NCI-H1092 (cell line): ENCODE measurements at places on chromosomes 3 and 15.

DNA sequence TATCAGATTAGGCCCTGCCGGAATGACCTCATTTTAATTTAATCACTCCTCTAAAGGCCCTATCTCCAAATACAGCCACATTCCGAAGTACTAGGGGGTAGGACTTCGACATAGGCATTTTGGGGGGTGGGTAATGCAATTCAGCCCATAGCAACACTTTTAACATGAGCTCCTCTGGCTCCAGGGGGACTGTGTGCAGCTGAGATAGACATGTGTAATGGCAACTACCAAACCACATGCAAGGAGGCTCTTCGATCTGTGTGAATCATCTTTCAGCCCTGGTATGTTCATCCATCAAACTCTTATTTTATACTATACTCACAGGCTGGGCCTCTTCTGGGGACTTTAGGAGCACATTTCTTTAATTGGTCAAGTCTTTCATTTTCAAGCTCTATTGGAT lies 57.4 kb upstream of the PPARG start:
- DNase-seq: no peak

GRCh38 chr3:149233323-149233722 lies 11.7 kb upstream of the CP start:
- DNase-seq: no peak

DNA sequence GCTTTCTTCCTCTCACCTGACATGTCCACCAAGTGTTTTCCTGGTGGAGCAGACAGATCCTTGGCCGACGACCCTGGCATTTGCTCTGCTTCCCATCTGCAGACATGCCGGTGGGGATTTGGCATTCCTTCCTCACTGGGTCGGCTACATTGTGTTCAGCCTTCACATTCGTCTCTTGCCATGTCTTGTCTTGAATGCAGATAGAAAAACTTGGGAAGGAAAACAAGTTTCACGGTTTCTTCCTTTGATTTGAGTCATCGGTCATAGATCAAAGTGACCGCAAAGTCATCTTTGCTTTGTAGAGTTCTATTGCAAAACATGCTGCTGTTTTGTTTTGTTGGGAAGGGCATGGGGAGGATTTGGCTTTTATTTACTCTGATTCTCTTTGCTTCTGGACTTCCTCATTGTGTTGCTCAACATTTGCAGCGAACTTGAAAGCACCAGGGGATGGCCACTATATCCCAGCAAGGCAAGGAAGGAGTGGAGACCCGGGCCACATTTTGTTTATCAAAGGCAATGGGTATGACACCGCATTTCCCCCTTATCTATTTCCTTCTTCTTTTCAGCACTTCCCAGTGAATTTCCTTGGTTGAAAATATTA lies 321.3 kb downstream of the CACNA2D3 start:
- no peak for DNase-seq

DNA sequence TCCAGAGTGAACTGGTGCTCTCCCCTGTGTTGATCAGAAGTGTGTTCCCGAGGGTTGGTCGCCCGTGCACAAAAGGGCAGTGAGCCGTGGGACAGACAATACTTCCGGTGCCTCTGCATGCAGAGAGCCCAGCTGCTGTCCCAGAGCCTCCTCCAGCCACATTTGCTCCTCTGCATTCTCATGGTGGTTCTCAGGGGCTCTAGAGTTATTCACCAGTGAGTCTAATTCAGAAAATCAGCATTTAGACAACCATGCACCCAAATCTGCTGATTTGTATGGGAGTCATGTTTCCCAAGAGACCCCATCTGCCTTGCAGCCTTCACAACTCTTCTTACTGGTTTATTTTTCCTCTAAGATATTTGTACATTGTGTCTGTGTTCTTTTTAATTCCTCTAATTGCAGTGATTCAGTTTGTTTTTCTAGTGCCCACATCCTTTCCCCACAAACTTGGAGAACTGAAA lies 107.0 kb upstream of the SPRED1 start:
- no peak for DNase-seq

- DNase-seq: no peak
These were observed 248.7 kb downstream of the ZIC4 start for GRCh38 chr3:147157631-147158030.

- DNase-seq: no peak
These were observed 530.7 kb downstream of the ZIC1 start for GRCh38 chr3:147939839-147940238.

DNA sequence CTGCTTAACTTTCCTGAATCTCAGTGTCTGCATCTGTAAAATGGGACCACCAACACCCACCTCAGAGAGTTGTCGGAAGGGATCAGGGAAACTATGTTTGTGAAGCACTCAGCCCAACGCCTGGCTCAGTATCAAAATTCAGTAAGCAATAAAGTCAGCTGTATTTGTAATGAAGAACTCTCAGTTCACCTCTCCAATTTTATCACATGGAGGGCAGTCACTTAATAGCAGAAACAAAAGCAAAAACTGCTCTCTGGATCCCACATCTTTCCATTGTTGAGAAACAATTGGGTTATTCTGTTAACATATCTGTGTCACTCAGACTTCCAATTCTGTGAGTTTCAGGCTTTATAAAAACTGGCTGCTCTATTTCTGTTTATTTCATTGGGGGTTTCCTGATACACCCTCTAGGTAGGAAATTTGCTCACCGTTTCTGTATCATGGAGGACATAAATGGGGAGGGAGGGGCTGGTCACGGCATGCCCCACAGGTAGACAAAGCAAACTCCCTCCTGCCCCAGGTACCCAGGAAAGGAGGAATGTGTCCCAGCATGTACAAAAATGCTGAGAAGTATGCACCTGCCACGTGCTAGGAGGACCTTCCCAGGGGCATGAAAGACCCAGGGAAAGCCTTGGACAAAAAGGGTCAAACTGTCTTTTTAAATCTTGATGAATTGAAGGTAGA lies 81.4 kb upstream of the LMOD3 start:
- DNase-seq: no peak

DNA sequence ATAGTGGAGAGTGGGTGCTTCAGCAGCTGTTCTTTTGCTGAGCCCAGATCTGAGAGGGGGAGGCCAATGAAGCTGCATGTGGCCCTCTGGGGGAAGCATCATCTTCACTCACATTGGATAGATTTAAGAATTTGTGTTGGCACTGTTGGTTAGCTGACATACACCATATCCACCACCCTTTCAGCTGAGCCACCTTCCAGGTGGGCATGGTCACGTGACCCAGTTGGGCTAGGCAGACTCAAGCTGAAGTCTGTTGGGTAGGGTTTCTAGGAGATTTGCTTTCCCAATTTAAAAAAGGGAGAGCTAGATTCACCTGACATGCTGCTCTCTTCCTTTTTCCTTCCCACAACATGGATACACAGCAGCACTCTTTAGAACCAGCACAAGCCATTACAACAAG lies 311.0 kb downstream of the CHST2 start:
- DNase-seq: no peak

DNA sequence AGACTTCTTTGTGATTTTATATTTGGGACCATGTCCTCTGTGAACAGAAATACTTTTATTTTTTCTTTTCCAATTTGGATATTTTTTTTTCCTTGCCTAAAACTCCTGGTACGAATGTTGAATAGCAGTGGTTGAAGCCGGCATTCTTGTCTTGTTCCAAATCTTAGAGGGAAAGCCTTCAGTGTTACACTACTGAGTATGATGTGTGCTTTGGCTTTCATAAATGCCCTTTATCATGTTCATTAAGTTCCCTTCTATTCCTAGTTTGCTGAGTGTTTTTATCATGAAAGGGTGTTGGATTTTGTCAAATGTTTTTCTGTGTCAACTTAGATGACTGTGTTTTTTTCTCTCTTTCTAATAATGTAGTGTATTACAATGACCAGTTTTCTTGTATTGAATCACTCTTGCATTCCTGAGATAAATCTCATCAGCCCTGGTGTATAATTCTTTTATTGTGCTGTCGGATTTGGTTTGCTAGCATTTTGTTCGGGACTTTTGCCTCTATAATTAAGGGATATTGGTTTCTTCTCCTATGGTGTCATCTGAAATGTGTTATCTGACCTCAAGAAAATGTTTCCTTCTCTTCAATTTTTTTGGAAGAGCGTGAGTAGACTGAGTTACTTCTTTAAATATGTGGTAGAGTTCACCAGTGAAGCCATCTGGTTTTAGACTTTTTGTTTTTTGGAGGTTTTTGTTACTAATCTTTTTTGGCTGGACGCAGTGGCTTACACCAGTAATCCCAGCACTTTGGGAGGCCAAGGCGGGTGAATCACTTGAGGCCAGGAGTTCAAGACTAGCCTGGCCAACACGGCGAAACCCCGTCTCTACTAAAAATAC lies 33.3 kb downstream of the MAP1A start:
- no peak for DNase-seq

GRCh38 chr3:111797171-111797615 lies 61.9 kb upstream of the PHLDB2 start:
- DNase-seq: no peak
